ENCODE measurements at places on chromosomes 6 and 20. TPM values are rescaled to one million over a fixed set of nuclear protein-coding genes. Genes with fewer than 3 reads are reported as not detected.

The EPPIN gene
- total RNA-seq, result not detected

The WFDC12 gene
- 0.28 TPM for total RNA-seq

The ADGRG6 gene
- 1.3 TPM for total RNA-seq

The MUCL3 gene
- total RNA-seq, result not detected

The SUMO4 gene
- total RNA-seq, result 0.58 TPM

The MOG gene
- not detected for total RNA-seq

The GFRAL gene
- total RNA-seq, result not detected

The SLC26A8 gene
- not detected for total RNA-seq

The ABT1 gene
- total RNA-seq, result 15.9 TPM

The PARD6B gene
- 1.7 TPM for total RNA-seq

The HCRTR2 gene
- not detected for total RNA-seq

The MCCD1 gene
- total RNA-seq, result not detected

The RCAN2 gene
- 0.85 TPM for total RNA-seq

The ECT2L gene
- total RNA-seq, result not detected

The RNF144B gene
- 5.9 TPM for total RNA-seq

The PTCHD4 gene
- 7.0 TPM for total RNA-seq

The SMPD2 gene
- 7.7 TPM for total RNA-seq

The REM1 gene
- total RNA-seq, result 0.19 TPM

The LY6G5C gene
- 1.7 TPM for total RNA-seq

The CUL7 gene
- 52.4 TPM for total RNA-seq

The SLC32A1 gene
- under 0.01 TPM for total RNA-seq

The OPN5 gene
- total RNA-seq, result not detected

The ACTR5 gene
- 7.5 TPM for total RNA-seq

The DCDC2 gene
- 1.7 TPM for total RNA-seq

The TREM1 gene
- 0.19 TPM for total RNA-seq

The HRH3 gene
- not detected for total RNA-seq

All from regular cardiac myocyte (primary cell).